ENCODE measurements at places on chromosomes 5 and 9.

GRCh38 chr9:90921104-90921503, 119.5 kb downstream of the SYK start:
- no peak for DNase-seq

DNA sequence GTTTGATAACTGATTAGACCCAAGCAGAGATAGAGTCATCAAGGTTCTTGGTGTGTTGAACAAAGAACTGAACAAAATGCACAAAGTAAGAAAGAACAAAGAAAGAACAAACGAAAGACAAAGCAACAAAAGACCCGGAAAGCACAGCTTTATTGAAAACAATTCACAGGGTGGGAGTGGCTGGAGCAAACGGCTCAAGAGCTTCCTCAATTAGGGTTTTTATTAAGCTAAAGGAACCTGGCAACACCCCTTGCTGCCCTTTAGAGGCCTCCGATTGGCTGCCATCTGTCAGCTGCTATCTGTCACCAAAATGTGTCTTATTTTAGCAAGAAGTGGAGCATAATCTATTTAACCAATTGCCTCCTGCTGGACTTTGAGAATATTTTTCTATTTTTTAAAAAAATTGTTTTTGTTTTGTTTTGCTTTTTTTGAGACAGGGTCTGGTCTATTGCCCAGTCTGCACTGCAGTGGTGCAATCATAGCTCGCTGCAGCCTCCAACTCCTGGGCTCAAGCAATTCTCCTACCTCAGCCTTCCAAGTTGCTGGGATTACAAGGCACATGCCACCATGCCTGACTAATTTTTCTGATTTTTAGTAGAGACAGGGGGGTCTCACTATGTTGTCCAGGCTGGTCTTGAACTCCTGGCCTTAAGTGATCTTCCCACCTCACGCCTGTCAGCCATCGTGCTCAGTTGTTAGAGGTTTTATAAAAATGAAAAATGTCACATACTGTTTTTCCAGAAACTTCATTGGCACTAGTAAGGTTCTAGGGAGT, 7.7 kb upstream of the ABO start:
- no peak for DNase-seq

DNA sequence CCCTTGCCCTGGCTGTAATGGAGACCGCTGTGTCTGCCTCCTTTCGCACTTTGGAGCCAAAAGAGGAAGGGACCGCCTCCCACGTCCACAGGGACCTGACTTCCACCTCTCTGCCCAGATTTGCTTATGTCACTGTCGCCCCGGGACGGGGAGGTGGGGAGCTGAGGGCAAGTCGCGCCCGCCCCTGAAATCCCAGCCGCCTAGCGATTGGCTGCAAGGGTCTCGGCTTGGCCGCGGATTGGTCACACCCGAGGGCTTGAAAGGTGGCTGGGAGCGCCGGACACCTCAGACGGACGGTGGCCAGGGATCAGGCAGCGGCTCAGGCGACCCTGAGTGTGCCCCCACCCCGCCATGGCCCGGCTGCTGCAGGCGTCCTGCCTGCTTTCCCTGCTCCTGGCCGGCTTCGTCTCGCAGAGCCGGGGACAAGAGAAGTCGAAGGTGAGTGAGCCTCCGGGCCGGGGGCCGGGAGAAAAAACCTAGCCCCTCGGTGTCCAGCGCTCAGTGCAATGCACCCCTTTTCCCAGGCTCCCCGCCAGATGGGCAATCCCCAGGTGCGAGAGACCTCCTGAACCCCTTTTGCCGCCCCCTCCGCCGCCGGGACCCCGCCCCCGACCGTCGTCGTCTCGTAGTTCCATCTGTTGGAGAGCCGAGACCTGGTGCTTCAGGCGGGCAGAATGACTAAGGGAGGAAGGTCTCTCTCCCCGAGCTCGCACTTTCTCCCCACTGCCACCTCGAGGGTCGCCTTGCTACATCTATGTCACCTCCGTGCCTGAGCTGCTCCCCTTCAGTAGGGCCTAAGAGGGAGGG, at the start of gene GPX3:
Gene GPX3 (plus strand): TSS at position 288 of the 807 bp plus-strand sequence. CDS start 64 bp downstream, at position 352.
- DNase-seq, result peak; percentile 42

GRCh38 chr5:78509145-78509865, 139.3 kb downstream of the LHFPL2 start:
- DNase-seq, result peak; percentile 28

DNA sequence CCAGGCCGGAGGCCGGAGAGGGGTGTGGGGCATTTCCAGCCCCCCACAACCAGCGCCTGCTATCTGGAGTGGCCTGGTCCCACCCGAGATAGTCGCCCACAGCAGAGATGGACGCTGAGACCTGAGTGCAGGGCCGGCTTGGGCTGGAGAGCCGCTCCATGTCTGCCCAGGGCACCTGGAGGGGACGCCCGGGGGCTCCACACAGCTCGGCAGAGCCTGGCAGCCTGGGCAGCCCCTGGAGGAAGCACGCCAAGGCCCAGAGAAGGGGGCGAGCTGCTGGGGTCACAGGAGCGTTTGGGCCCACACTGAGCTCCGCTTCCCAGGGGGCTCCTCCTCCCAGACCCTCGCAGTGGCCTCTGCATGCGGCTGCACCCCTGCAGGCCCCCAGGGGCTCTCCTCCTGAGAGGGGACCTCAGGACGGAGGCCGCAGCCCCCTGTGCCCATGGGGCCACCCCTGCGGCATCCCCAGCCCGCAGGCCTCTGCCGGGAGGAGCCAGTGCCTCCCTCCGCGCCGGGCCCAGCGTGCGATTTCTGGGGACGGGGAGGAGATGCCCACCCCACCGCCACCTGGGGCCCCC, 42.2 kb upstream of the EGFL7 start:
- DNase-seq, result no peak

DNA sequence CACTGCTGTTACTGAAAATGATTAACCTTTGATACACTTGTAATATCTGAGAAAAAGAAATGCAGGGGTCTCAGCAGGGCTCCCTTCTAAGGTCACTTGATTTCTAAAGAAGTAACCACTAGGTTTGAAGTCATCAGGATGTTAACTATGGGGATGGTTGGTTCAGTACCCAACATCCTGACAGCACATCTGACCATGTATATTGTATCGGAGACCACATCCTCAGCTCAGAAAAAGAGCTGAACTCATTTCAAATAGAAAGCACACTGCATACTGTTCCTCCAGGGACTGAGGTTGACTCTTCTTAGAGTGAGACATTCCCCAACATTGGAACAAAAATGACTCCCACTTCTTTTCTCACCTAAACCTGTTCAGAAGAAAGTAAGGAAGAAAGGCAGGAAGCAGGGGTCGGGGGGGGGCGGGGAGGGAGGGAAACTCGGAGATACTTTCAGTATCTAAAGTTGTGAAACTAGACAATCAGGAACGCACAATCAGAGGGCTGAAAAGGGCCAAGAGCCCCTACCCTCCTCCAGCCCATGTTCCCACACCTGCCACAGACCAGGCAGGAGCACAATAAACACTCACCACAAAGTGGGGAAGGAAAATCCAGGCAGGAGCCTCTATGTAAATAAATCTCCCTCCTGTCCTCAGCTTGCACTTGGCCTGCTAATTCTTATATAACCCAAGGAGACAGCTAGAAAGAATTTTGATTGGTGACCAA, 730 bp upstream of the GZMA start:
- no peak for DNase-seq

DNA sequence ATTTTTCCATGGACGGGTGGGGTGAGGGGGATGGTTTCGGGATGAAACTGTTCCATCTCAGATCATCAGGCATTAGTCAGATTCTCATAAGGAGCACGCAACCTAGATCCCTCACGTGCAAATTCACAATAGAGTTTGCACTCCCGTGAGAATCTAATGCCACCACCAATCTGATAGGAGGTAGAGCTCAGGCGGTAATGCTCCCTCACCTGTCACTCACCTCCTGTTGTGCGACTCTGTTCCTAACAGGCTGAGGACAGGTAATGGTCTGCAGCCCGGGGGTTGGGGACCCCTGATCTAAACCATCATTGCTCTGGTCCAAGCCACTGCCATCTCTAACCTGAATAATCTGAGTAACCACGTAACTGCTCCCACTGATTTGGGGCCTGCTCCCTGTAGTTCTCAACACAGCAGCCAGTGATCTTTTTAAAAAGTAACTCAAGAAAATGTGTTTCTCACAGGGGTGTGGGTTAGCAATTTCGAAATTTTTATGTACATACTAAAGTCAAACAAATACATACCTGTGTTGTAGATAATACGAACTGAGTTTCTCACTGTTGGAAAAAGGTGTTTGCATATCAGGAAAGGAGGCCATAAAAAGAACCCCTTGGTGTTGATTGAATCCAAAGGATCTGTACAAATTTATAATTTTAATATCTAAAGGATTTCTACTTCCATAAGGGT, 11.2 kb upstream of the IL13 start:
- DNase-seq, result no peak

- peak; percentile 73 for DNase-seq
Measured at GRCh38 chr5:175202463-175203068, 241.4 kb downstream of the DRD1 start.

- peak; percentile 8 for DNase-seq
Measured at GRCh38 chr5:106314221-106314824, 1356.4 kb downstream of the EFNA5 start.

DNA sequence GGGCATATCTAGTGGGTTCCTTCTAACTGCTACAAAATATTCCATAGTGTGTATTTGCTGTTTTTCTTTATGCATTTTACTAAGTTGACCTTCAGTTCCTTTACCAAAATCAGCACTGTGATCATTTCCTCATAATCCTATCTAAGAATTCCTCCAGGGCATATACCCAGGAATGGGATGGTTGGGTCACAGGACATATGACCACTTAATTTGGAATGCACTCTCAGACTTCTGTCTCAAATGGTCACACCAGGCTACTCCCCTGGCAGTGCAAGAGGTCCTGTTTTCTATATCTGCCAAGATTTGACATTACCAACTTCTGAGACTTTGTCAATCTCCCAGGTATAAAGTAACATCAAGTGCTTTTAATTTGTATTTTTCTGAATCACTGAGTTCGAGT, 63.9 kb downstream of the ADAMTS12 start:
- no peak for DNase-seq

- DNase-seq, result no peak
Measured at GRCh38 chr5:63963926-63964325, 1.7 kb upstream of the HTR1A start.

GRCh38 chr9:116643691-116644090, 43.4 kb upstream of the TRIM32 start:
- DNase-seq, result peak; percentile 70

GRCh38 chr9:70291446-70291845, 32.7 kb downstream of the SMC5 start:
- no peak for DNase-seq

DNA sequence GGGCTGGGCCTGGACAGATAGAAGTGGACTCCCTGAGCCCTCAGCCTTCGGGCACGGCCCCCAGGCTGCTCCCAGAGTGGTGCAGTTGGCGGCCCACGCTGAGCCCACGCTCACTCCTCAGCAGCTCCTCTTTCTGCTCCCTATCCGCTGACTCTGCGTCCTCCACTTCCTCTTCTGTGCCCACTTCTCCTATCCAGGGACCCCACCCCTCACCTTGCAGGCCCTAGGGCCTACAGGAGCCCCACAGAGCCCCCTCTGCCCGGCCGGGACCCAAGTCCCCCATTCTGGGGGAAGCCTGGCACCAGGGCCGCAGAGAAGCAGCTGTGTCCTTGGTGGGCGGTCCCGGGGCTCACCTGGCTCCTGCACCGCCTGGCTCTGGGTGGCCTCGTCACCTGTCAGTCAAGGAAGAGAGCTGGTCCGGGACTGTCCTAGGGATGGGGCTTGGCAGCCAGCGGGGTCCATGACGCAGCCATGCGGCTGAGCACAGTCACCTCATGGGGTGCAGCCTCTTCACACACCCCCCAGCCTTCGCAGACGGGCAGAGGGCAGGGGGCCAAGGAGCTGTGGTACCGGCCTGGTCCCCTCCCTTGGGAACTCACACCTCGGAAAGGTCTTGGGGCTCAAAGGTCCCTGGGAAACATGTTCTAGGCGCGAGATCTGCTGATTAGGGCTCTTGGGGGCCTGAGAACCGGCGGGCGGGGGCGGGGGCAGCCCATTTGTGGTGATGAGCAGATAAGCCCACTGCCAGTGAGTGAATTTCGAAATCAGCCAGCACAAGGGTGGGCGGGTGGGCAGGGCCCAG, 5.4 kb upstream of the NRARP start:
- DNase-seq, result no peak

DNA sequence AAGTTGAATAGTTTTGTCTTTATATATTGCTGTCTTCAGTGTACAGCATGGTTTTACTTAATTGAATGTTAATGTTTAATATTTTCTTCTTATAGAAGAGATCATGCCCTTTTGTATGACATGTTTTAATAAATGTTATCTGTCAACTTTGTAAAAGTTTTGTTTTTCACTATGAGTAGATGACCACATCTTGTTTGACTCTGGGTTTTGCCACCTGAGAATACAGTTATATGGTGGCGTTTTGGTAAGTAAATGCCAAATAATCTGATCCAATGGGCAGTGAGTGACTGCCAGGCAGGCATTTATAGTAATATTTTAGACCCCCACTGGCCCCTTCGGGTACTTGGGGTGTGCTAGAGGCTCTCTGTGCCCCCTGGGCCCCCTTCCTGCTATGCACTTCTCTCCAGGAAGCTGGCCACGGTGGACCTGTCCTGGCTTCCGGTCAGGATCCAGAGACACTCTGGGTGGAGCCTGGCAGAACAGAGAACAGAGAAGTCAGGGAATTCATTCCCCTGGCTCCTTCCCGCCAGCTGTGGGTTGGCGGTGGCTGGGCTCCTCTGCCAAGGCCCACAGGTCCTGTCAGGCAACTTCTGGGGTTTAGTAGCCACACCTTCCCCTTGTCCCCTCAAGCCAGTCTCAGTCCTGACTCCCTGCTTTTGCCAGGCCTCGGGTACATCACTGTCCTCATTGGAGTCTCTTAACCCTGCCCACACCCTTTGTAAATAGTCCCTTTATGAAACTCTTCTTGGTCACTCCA, 22.2 kb upstream of the ZBTB34 start:
- no peak for DNase-seq

DNA sequence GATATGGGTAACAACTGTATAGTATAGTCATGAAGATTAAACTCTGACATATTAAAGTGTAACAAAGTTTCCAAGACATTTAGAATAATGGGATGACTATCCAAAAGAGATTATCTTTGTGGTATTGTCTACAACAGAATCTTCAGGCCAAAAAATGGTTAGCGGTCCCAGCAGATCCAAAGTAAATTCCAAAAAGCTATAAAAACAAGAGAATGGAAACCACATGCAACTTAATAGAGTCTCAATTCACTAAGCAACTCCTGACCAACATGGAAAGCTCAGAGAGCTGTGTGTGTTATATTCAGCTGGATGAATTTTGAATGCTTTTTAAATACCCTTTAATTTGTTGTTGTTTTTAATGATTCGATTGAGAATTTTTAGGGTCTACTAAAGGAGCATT, 688.2 kb downstream of the CETN3 start:
- DNase-seq, result peak; percentile 31

GRCh38 chr5:79727451-79728355, 38.1 kb downstream of the CMYA5 start:
- peak; percentile 41 for DNase-seq

GRCh38 chr5:139481580-139482049, 943 bp downstream of the STING1 start:
- no peak for DNase-seq

GRCh38 chr9:137306850-137307254, 4.8 kb upstream of the NRARP start:
- no peak for DNase-seq

DNA sequence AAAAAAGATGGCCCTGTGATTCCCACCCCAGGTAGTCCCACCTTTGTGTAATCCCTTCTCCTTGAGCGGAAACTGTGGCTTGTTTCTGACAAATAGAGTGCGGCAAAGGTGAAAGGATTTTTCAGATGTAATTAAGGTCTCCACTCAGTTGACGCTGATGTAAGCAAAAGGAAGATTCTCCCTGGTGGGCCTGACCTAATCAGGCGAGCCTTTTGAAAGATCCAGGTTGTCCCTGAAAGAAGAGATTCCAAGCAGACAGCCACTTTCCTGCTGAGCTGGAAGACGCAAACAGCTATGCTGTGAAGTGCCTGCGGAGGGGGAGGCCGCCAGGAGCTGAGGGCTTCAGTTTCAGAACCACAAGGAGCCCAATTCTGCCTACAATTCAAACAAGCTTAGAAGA, 24.1 kb downstream of the PTGES start:
- DNase-seq, result no peak

All from fibroblast of skin of right biceps (primary cell).